H9 (cell line): ENCODE measurements at places on chromosomes 3 and 15. TPM values are rescaled to one million over a fixed set of nuclear protein-coding genes. Genes with fewer than 3 reads are reported as not detected.

Gene CMC1
- total RNA-seq = 15.6 and 16.5 TPM in 2 replicates

Gene SNTN
- total RNA-seq = not detected in 2 replicates

Gene FILIP1L
- total RNA-seq = 0.07 and 0.22 TPM in 2 replicates

Gene GP9
- total RNA-seq = not detected in 2 replicates

Gene PSTPIP1
- 1.1 and 1.8 TPM in 2 replicates for total RNA-seq

Gene GOLGA6L9
- total RNA-seq = 3.9 TPM in 2 replicates

Gene FGD5
- 7.8 and 8.6 TPM in 2 replicates for total RNA-seq

Gene GASK1A
- 5.3 and 5.4 TPM in 2 replicates for total RNA-seq

Gene MESP1
- total RNA-seq = not detected in 2 replicates

Gene PGBD4
- total RNA-seq = 0.94 and 1.2 TPM in 2 replicates

Gene LMOD3
- total RNA-seq = not detected in 2 replicates

Gene TSEN2
- total RNA-seq = 19.4 and 22.0 TPM in 2 replicates

Gene STRIT1
- total RNA-seq = 0.26 TPM in 1 of 2 replicates, not detected in the other

Gene MAP6D1
- 5.6 and 7.1 TPM in 2 replicates for total RNA-seq

Gene CAMK2N2
- total RNA-seq = 12.6 and 13.9 TPM in 2 replicates

Gene HRH1
- total RNA-seq = 0.31 and 0.74 TPM in 2 replicates

Gene PROS1
- total RNA-seq = 1.0 and 1.3 TPM in 2 replicates

Gene AZI2
- total RNA-seq = 36.7 and 49.0 TPM in 2 replicates

Gene GOLGA8Q
- not detected in 2 replicates for total RNA-seq

Gene WDR82
- total RNA-seq = 83.1 and 84.3 TPM in 2 replicates

Gene GJD2
- total RNA-seq = 0.15 TPM in 1 of 2 replicates, not detected in the other

Gene MINAR1
- total RNA-seq = 0.74 and 0.77 TPM in 2 replicates

Gene NECTIN3
- 52.0 and 53.7 TPM in 2 replicates for total RNA-seq

Gene LMAN1L
- total RNA-seq = not detected in 2 replicates

Gene GPR149
- not detected in 2 replicates for total RNA-seq

Gene GPR87
- total RNA-seq = 0.18 and 0.33 TPM in 2 replicates

Gene CGNL1
- 32.5 and 34.6 TPM in 2 replicates for total RNA-seq

Gene GUCA1C
- not detected in 2 replicates for total RNA-seq

Gene IGDCC3
- total RNA-seq = 17.9 and 18.9 TPM in 2 replicates

Gene CDHR4
- not detected in 2 replicates for total RNA-seq

Gene PLCD1
- total RNA-seq = 27.1 and 36.9 TPM in 2 replicates

Gene NOX5
- 0.04 TPM in 1 of 2 replicates, not detected in the other for total RNA-seq

Gene NR1I2
- not detected in 2 replicates for total RNA-seq

Gene MCTP2
- total RNA-seq = 1.3 and 2.0 TPM in 2 replicates

Gene CAV3
- total RNA-seq = not detected in 2 replicates

Gene HGD
- total RNA-seq = 0.33 TPM in 1 of 2 replicates, not detected in the other

Gene GORASP1
- 36.1 and 37.4 TPM in 2 replicates for total RNA-seq

Gene SSUH2
- 0.61 and 0.64 TPM in 2 replicates for total RNA-seq

Gene ST3GAL6
- 4.7 and 6.4 TPM in 2 replicates for total RNA-seq

Gene SIDT1
- not detected in 2 replicates for total RNA-seq

Gene RPSA
- total RNA-seq = 2,077 and 2,145 TPM in 2 replicates

Gene OSTN
- total RNA-seq = 0.07 and 0.09 TPM in 2 replicates

Gene GRAMD1C
- total RNA-seq = 1.8 TPM in 2 replicates

Gene AGBL1
- total RNA-seq = not detected in 2 replicates

Gene MUC13
- not detected in 2 replicates for total RNA-seq

Gene NDN
- total RNA-seq = 34.8 and 38.0 TPM in 2 replicates

Gene AP3B2
- 9.8 and 10.6 TPM in 2 replicates for total RNA-seq

Gene MAGEL2
- total RNA-seq = 9.2 and 9.7 TPM in 2 replicates

Gene EIF4G1
- total RNA-seq = 532 and 544 TPM in 2 replicates

Gene LRIG1
- 63.3 and 70.3 TPM in 2 replicates for total RNA-seq

Gene SNX33
- total RNA-seq = 17.7 and 18.7 TPM in 2 replicates

Gene MUC4
- total RNA-seq = 0.70 and 1.2 TPM in 2 replicates

Gene MFN1
- 45.2 and 46.0 TPM in 2 replicates for total RNA-seq

Gene GRK7
- not detected in 2 replicates for total RNA-seq

Gene ROBO2
- total RNA-seq = 2.0 and 2.3 TPM in 2 replicates

Gene LRRC31
- not detected in 2 replicates for total RNA-seq

Gene UNC13C
- total RNA-seq = 0.02 TPM in 1 of 2 replicates, not detected in the other
